ENCODE measurements at places on chromosomes 5 and 9.

DNA sequence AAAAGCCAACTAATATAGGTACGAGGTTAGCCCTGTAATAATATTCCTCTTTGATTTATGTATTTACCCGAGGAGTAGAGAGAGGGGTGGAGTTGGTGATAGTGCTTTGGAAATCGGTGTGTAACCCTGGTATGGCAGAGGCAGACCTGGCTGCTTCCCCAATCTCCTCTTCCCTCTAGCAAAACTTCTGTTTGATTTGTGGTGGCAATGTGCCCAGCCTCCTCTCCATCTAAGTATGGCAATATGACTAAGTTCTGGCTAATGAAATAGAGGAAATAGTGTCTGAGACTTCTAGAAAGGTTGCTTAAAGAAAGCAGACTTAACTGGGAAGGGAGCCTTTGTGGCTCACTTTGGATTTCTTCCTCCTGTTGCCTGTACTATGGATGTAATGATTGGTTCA, 491.1 kb downstream of the ENC1 start:
- DNase-seq: peak; percentile 88

GRCh38 chr5:179588166-179588565, 35.3 kb downstream of the HNRNPH1 start:
- no peak for DNase-seq

GRCh38 chr5:133819977-133820471, 148.4 kb downstream of the C5orf15 start:
- DNase-seq: no peak

- DNase-seq: no peak
Measured at GRCh38 chr5:123429221-123429954, 6.2 kb upstream of the CEP120 start.
